CD4-positive, alpha-beta T cell treated with Interferon alpha-2 for 1 hour (primary cell): ENCODE measurements at places on chromosomes 4 and X.

- DNase-seq = peak; percentile 35
Observed at GRCh38 chrX:132023896-132024386, 839 bp downstream of the STK26 start.

DNA sequence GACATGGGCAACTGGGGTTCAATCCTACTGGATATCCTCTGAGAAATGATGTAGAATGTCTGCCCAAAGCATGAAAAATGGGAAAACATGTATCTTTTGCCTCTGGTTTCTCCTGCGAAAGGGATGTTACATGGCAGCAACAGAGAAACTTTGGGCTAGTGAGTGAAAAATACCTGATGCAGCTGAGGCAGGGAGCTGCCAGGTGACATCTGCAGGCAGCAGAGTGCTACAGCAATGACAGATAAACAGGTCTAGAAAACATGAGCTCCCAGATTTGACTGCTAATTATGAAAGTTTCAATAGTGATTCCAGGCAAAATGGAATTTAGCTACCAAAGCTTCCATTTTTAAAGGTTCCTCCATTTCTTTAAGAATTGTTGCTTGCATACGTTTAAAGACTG lies 4.8 kb upstream of the CXCL1 start:
- no peak for DNase-seq

GRCh38 chr4:146165840-146166239 lies 9.7 kb upstream of the LSM6 start:
- no peak for DNase-seq

GRCh38 chrX:23271026-23271425 lies 63.6 kb upstream of the PTCHD1 start:
- DNase-seq = no peak

GRCh38 chr4:28226962-28227361 lies 1366.3 kb downstream of the STIM2 start:
- no peak for DNase-seq

DNA sequence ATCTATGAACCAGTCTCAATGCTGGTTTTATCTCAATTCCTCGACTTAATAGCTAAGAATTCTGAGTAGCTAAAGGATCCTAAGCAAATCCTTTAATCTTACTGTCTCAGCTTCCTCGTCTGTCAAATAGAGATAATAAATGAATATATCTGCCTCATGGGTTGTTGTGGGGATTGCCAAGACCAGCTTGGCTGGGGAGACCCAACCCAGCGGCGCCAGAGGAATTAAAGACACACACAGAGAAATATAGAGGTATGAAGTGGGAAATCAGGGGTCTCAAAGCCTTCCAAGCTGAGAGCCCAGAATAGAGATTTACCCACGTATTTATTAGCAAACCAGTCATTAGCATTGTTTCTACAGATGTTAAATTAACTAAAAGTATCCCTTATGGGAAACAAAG lies 41.9 kb downstream of the SLC34A2 start:
- no peak for DNase-seq

DNA sequence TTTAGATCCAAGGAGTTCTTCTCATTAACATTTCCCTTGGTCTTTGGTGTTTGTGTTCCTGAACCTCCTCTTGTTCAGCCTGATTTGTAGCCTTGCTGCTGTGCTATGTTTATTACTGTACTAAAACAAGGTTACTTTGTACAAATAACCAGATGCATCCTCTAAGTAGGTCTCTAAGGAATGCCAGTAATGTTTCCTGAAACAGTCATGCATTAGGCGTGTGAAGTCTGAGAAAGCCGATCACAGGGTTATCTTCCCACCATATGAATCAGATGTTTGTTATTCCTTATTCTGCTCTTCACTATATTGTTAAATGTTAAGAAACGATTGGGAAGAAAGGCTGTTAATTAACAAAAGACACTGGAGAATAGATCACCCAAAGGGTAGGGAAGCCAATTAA lies 66.9 kb downstream of the GALNTL6 start:
- no peak for DNase-seq

GRCh38 chrX:39726771-39727170 lies 371.0 kb downstream of the BCOR start:
- DNase-seq = no peak

GRCh38 chr4:53313510-53313909 lies 52.4 kb downstream of the SCFD2 start:
- DNase-seq = no peak

DNA sequence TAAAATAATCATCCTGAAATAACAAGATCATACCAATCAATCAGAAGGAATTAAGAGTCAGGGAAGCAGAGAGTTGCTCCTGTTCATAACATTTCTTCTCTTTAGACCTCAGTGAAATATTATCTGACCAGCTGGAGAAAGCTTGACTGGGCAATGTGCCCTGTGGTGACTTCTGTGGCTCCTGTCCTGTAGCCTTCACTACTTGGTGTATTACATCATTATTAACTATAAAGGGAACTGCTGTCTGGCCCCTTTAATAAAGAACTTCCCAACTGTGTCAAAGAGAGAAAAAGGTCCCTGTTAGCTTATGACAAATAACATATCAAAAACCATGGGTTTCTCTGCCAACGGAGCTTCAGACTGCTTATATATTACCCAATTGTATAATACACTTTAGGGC lies 18.0 kb downstream of the OPHN1 start:
- no peak for DNase-seq

DNA sequence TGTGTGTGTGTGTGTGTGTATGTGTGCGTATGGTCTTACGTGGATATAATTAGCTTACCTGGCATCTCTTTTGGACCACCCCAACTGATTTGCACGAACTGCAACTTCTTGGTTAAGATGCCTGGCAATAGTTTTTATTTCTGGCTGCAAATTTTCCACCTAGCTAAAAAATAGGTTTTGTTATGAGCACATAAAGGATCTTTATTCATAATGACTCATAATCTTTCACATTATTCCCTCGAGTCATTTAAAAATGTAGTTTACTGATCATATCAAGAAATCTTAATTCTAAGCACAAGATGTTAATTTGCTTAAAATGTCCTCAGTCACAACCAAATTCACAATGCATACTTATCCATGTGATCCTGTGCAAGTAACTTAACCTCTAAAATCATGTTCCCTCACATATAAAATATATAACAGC lies 1.5 kb downstream of the COX18 start:
- DNase-seq = peak; percentile 34

DNA sequence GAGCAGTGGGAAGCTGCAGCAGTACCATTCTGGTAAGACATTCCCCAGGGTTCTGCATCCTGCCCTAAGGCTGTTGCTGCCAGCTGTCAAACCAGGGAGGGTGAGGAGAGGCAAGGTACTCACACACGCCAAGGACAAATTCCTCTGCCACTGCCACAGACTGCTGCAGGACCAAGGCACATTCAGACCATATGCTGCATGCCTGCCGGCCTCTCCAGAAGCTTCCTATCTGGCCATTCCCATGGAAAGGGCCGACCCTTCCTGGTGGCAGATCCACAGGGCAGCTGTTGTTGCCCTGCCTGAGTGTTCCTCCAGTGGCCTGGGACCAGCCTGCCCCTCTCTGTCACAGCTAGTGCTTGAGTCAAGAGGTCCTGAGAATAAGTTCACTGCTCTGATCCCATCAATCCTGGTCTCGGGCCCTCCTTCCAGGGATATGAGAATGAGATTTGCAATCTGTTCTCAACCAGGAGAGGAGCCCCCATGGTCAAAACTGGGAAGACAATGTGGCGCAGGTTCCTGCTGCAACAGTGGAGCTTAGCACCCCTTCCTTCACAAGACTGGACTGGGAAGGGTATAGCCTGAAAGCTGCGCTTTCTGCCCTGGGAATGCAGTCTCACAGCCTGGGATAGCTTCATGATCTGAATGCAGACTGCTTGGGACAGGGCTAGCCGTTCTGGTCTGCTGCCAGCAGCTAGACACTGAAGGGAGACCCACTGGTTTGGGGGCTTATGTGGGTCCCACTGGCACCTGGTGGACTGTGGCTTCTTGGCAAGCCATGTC lies 342.5 kb upstream of the NDST3 start:
- DNase-seq = no peak

DNA sequence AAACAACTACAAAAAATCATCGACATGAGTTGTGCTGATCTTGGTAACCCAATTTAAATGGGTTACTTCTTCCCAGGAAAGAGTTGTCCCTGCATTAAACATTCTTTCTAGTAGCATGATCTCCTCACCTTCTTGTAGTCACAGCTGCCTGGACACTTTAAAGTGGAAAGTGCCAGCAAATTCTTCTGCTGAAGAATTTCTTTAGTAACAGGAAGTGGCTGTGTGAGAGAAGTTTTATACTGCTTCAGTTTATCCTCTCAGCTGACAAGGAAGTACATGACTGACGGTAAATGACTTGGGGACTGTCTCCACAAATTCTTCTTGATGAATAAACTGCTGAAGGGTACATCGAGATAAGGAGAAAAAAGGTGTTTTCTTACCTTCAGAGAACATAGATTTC lies 18.2 kb upstream of the TNIP3 start:
- DNase-seq = peak; percentile 81

GRCh38 chr4:89906777-89907521 lies 12.3 kb downstream of the MMRN1 start:
- no peak for DNase-seq

DNA sequence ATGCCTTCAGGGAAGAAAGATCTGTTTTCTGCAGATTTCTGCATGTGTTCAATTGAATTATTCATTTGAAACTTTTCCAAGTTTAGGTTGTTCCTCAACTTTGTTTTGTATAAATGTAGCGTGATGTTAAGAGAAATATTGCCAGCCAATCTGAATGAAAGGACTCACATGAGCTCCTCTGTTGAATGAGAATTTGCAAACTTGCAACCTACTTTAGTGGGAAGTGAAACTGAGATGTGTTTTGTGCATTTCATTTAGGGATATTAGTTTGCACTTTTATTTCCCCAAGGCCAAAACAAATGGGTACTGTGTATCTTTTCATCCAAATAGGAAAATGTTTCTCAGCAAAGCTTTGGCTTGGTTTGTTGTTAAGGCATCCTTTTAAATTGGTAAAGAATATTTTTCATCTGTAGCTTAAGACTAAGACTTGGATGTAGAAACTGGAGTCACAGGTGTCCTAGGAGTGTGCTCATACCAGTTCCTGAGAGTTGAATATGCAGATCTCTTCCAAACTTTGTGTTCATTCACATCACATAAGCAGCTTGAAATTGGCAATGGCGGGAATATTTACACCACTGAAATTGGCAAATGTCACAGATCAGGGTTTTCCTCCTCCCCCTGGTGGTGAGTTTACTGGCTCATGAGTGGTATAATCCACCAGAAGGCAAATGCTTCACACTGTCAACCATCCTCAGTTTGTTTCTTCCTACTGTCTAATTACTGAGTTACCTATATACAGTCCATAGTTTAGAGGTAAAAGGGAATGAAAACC lies 193.6 kb upstream of the BANK1 start:
- DNase-seq = peak; percentile 3

DNA sequence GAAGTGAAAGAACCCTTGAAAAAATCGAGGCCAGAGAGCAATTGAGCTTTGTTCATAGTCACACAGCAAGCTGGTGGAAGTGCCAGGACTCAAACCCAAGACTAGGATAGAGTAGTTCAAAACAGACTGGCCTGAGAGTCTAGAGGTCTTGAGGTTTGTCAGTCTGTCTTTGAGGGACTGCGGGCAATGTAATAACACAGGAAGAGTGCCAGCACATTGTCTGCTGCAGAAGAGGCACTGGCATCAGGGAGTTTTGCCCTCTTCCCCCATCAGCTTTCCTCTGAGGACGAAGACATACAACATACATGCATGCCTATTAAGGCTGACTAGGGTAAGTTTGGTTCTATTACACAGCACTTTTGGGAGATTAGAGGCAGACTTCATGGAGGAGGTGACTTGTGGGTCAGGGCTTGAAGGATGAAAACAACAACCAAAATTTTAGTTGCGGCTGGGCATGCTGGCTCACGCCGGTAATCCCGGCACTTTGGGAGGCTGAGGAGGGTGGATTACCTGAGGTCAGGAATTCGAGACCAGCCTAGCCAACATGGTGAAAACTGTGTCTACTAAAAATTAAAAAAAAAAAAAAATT lies 64.1 kb upstream of the LAS1L start:
- no peak for DNase-seq

DNA sequence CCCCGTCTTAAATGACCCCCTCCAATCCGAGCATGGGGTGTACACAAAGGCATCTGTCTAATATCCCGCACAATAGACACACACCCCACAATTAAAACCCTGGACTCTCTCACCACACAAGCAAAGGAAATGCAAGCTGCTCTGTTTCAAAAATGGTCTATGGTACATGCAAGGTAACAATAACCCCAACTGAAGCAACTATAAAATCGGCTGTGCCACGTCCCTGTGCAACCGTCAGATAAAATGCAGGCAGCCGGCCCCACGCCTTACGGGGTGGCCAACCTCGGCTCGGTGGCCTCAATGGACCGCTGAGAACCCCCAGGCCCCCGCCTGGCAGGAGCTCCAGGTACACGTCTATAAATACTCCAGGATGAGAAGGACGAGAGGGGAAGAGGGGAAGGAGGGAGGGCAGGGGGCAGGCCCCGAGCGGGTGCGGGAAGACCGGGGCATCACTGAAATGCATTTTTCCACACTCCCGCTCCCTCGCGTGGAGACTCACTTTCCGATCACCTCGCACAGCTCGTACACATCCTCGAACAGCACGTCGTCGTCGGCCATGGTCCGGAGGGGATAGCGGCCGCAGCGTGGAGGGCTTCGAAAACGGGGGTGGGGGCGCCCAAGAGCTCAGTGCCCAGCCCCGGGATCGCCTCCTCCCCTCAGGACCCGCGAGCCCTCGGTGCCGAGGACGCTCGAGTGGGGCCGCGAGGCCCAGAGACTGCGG lies 763 bp downstream of the CASK start:
- no peak for DNase-seq

DNA sequence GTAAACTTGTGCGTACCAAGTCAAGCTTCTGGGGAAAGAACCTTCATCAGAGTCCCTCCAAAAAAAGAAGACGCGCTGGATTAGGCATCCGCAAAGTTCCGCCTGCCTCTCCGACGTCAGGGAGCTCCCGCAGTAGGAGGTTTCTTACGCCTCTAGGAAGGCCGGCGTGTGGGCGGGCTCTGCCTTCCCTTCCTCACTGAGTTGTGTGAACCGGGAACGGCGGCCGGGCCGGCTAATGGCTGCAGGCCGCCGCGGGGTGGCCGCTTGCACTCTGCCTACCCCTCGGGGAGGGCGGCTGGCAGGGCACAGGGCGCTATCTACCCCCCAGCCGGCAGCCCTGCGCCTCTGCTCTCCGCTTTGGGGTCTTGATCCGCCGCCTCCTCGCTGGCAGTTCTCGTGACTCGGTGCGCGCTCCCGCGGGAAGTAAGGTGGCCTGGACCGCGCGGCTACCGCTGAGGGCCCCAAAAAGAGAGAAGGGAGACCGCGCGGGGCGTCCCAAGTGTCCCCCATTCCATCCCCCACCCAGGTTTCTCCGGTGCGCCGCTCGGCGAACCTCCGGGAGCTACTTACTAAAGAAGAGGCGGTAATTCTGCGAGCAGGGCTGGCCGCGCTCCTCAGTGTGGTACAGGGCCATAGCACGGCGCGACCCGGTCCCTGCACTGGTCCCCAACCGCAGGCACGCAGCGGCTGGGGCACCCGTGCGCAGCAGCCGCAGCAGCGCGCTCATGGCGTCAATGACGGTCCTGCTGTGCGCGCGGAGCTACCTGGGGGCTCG lies at the start of gene PPA2:
Gene PPA2, minus strand, starts transcription at position 739 of the 775 bp plus-strand sequence. Its CDS starts 12 bp downstream, at position 727.
- DNase-seq = peak; percentile 80
